Stimulated activated CD4-positive, alpha-beta T cell treated with anti-CD3 and anti-CD28 coated beads, Interleukin-1b, Interleukin-23, amount 100 ng/mL, for 1 hour (primary cell): ENCODE measurements at places on chromosomes 1 and 21.

DNA sequence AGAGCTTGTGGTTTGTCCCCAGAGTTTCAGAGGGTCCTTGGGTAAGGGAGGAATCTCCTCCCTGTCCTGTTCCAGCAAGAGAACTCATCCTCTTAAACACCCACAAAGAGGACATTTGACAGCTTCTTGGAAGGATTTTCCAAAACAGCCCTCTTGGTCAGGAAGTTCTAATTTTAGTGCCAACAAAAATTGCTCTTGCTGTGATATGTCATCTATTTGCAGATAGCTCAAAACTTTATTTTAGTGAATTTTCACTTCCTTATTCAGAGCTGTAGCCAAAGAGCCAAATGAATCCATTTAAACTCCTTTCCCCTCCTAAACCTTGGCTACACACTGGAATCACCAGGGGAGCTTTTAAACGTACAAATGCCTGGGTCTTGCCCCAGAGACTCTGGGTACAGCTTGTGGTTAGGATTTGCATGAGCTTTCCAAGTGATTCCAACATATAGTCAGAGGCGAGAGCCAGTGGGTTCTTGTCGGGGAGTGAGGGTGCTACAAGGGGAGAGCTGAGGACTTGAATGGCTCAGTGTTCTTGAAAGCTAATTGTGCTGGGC, 11.8 kb upstream of the RASSF5 start:
- no peak for DNase-seq

GRCh38 chr1:167138703-167139102, 44.8 kb downstream of the STYXL2 start:
- no peak for DNase-seq

DNA sequence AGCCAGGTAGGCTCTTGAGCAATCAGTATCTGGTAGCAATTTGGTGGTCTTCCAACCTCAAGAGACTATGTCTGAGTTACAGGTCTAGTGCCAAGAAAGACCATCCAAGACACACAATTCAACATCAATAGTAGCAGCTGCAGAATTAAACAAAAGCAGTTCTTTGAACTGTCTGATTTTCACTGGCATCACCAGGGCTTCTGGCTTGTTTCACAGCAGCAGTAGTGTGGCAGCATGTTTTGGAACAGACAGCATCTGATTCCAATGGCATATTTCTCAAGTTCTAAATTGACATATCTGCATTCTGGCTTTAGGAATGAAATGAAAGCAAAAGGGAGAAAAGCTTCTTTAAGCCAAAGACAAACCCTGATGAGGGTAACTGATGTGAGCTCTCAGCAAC, 334.7 kb upstream of the PRMT6 start:
- no peak for DNase-seq

DNA sequence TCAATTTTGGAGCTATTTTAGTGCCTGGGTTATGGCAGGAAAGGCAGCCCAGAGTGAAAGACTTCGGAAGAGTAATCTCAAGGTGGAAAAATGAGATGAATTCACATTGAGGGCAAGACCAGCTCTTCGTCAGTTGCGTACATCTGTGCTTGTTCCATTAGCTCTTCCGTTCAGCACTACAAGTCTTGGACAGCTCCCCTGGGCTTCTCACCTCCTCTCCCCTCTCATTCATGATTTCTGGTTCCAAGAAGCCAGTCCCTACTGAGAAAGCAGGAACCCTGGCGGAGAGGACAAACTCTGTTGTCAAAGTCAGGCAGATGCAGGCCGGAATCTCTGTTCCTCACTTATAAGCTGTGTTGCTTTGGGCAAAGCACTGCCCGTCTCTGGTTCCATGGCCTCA, 76.5 kb downstream of the ACTL8 start:
- DNase-seq = no peak

DNA sequence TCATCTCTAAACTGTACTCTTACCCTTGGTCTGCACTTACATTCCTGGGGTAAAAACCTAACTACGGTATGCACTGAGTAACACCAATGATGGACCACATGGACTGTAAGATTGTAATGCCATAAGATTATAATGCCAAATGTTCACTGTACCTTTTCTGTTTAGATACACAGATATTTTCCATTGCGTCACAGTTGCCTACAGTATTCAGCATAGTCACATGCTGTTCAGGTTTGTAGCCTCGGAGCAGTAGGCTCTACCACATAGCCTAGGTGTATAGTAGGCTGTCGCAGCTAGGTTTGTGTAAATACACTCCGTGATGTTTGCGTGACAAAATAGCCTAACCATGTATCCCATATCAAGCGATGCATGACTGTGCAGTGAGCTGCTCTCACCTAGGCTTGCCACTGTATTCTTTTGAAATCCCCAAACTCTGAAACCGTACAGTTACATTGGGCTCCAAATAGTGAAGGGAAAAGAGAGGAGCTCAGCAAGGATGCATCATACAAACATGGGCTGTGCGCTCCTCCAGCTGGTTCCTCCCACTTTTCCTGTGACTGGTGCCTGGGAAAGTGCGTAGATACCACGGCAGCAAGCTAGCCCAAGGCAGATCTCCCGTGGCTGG, 35.2 kb downstream of the CFAP57 start:
- DNase-seq = no peak

GRCh38 chr1:46133181-46133658, 791 bp upstream of the PIK3R3 start:
- no peak for DNase-seq

GRCh38 chr1:216604771-216605170, 118.5 kb downstream of the ESRRG start:
- DNase-seq = no peak

DNA sequence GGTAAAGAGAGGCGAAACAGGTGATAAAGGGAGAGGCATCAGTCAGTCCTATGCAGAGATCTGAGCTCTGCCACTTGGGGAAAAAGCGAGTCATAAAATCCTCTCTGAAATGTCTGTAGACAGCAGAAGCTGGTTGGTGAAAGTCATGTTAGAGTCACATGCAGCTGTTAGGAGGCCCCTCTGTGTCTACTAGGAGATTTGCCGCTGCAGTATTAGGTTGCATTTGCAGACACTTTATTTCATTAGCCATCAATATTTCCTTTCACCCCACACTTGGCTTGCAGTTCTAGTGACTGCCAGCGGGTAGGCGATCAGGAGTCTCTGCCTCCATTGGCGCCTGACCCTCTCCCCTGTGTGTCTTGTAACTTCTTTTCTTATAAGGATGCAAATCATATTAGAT, 16.2 kb downstream of the ATP1A4 start:
- no peak for DNase-seq

GRCh38 chr1:55958498-55958897, 620.9 kb downstream of the PLPP3 start:
- DNase-seq = no peak

DNA sequence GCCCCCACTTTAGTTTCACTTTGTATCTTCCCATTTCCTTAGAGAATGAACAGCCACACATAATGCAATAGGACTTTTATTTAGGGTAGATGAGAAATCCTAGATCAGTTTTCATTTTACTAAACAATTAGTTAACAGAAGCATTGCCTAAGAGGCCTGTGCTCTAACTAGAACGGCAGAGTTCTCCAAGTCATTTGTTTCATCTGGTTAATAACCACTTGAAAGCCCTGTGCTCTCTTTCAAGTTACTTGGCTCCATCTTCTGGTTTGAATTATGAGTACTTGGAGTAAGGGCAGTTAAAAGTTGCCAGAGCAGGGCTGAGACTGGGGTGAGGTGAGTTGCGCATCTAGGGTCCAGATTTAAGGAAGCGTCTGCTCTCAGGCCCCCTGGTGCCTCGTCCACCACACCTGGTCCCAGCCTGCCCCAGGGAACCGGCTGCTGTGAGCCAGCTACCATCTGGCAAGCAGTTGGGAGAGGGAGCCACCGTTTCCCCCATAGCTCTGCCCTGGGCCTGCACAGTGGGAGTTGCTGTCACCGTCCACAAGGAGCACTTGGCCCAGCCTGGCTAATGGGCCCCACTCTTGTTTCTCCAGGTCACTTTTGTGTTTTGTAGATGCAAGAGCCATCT, 18.1 kb upstream of the SLC44A3 start:
- DNase-seq = no peak

DNA sequence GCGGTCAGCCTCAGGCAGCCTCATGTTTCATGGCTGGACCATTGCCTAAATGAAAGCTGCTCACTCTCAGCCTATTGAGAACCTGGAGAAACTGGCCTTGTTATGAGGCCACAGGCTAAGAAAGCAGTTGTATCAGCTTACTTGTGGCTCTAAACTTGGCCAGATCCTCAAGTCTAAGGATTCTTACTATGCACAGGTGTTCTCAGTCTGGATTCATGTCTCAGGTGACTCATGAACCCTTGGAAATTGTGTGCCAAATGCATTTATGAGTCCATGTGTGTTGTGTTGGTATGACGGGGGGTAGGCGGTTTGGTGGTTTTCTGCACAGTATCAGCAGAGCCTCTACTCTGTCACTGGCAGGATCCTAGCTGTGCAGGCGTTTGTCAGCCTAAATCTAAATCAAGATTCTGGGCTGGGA, 90.4 kb downstream of the ROR1 start:
- DNase-seq = no peak

- no peak for DNase-seq
Measured at GRCh38 chr1:20448671-20449071, 37.3 kb downstream of the CAMK2N1 start.

GRCh38 chr21:45087022-45087823, 12.8 kb downstream of the ADARB1 start:
- DNase-seq = no peak

DNA sequence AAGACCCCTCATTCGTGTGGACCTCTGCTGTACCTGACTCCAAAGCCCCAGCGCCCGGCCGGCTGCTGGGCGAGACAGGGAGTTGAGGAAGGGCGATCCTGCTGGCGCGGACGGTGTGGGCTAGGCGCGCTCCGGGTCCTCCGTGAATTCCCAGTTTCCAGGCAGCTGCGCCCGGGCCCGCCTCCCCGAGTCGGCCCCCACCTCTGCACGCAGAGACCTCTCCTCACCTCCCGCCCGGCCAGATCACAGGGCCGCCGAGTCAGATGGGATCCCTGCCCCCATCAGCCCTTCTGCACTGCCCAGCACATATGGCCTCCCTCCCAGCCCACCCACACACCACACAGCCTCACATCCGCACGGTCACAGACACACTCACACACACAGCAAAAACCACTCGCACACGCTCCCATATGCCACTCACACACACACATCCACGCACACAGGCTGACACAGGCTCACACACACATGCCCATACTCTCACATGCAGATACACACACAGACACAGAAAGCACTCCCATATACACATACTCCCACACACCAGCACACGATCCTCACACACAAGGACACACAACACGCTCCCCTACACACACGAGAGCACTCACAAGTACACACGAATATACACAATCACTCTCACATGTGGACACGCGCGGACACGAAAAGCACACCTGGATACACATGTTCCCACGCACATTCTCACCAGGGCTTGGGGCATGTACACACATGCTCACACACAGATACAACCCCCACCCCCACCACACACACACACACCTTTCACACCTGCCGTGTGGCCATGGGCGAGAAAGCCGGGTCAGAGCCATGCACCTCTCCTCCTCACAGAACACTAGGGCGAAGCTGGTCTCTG, 7.2 kb upstream of the GUCA2B start:
- DNase-seq = no peak

DNA sequence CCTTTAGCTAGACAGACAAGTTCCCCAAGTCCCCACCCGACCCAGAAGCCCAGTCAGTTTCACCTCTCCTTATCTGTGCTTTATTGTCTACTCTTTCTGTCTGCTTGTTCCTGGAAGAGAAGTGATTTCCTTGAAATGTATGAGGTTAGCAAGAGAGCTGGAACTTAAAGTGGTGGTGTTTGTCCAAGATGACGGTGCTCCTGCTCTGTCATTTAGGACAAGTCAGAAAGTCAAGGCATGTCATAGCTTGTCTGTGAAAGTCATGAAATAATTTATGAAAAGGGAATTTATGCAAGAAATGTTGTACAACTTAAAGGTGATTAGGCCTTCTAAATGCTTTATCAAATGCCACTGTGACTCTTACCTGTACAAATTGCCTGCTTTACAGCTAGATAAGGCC, 178.1 kb downstream of the PLA2G4A start:
- DNase-seq = no peak
